Naive B cell (primary cell): ENCODE measurements at places on chromosomes 6 and 20.

DNA sequence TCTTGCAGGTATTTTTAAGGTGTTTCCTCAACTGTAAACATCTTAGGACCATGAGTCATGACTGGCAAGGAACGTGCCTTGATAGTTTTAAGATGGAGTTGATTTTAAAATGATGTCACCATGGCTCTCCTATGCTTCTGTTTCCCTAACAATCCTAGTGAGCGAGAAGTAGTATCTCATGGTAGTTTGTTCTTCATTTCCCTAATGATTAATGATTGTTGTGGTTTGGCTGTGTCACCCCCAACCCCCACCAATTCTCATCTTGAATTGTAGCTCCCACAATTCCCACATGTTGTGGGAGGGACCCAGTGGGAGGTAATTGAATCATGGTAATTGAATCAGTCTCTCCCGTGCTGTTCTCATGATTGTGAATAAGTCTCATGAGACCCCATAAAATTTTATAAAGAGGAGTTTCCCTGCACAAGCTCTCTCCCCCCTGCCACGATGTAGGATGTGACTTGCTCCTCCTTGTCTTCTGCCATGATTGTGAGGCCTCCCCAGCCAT, 16.8 kb upstream of the BNIP5 start:
- no peak for DNase-seq

GRCh38 chr6:88377976-88378568, 211.9 kb upstream of the CNR1 start:
- no peak for DNase-seq

DNA sequence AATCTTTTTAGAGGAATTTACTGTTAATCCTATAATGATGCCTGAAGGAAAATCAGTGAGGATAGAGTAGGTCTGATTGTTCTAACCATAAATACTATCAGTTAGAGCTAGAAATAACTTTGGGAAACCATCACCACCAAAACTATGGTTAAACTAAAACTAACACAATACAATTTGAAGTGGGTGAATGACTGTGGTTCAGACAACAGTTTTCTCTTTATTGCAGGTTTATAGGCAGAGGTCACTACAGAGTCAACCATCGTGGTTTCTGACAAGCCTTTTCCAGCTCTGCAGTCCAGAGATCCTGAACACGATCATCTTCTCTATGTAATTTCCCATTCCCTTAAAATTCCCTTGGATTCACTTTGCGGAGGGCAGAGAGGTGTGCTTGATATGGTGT, 134.3 kb downstream of the IBTK start:
- no peak for DNase-seq

GRCh38 chr6:30149234-30149633, 11.8 kb downstream of the TRIM10 start:
- no peak for DNase-seq

- DNase-seq = no peak
These were observed 111.3 kb downstream of the LRRC1 start for GRCh38 chr6:53906103-53906502.

GRCh38 chr20:2237059-2237458, 58.7 kb upstream of the TGM3 start:
- DNase-seq = no peak

- DNase-seq = no peak
These were observed 22.1 kb upstream of the ARHGAP18 start for GRCh38 chr6:129732034-129732433.
